Stimulated activated CD8-positive, alpha-beta memory T cell treated with anti-CD3 and anti-CD28 coated beads, Interleukin-4, amount 100 ng/mL, for 1 hour (primary cell): ENCODE measurements at places on chromosomes 11 and 22.

DNA sequence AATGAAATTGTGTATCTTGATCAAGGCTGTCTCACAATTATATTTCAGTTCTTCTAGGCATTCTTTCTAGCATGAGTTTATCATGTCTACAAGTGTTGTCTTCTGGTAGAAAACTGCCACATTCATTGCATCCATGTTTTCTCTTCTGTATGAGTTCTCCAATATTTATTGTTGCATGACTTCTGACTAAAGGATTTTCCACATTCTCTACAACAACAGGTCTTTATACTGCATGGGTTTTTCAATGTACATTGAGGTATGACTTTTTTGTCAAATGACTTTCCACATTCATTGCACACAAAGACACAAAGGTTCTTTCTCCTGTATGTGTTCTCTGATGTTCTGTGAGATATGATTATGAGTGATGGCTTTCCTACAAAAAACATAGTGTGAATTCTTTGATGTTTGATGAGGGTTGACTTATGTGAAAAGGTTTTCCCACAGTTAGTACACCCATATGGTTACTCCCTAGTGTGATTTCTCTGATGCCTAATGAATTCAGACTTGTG is 890.6 kb upstream of the CNTN5 start:
- DNase-seq: no peak

- DNase-seq: no peak
Measured at GRCh38 chr11:64518928-64519327, 72.1 kb upstream of the SLC22A12 start.

GRCh38 chr11:44057340-44057739 is 8.7 kb upstream of the ACCS start:
- DNase-seq: no peak

GRCh38 chr11:46278387-46279125 is 1.1 kb downstream of the CREB3L1 start:
- no peak for DNase-seq

DNA sequence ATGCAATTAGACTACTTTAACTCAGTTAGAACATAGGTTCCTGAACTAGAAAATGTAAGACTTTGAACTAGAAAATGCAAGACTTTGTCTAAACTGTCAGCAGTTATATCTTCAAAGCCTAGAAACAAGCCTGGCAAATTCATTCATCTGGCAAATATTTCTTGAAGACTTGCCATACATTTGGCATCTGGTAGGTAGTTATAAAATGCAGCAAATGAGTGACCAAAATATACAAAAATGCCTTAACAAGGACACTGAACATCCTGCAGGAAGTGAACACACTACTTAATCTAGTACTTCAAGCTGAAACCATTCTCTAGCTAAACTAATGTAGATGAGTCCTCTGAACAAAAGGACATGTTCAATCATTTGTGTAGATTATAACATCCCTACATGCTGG is 84.7 kb upstream of the SCUBE2 start:
- DNase-seq: no peak

GRCh38 chr11:84212468-84213390 is 926.6 kb upstream of the CCDC90B start:
- DNase-seq: no peak
